ENCODE measurements at places on chromosomes 11 and 22.

DNA sequence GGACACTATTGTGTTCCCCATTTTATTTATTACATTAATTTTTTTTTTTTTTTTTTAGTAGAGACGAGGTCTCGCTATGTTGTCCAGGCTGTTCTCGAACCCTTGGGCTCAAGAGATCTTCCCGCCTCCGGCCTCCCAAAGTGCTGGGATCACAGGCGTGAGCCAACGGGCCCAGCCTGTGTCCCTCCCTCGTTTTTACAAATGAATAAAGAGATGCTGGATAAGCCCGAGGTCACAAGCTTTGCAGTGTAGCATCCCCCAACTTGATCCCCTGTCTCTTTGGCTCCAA, 297 bp upstream of the MTFP1 start:
- DNase-seq: no peak

- DNase-seq: no peak
Measured at GRCh38 chr11:133530501-133530835, 1.8 kb downstream of the OPCML start.

GRCh38 chr11:201966-202365, 5.2 kb downstream of the BET1L start:
- DNase-seq: peak; percentile 2

GRCh38 chr11:134607963-134608750, 196.1 kb upstream of the B3GAT1 start:
- no peak for DNase-seq

DNA sequence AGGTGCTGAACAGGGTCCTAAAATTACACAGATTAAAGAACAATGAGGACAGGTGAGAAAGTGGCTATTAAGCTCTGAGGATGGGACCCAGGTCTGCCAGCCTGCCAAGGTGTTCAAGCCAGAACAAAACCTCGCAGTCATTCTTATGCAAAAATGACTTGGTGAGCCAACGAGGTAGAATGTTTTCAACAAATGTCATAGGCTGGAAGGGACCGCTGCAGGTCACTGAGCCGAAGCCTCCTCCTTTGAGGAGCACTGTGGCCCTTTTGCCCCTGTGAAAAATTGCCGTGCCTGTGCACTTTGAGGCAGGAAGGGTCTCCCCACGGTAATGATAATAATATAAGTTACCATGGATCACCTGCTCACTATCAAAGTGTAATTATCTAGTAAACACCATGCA, 216.2 kb downstream of the DSCAML1 start:
- DNase-seq: no peak

- DNase-seq: no peak
Measured at GRCh38 chr11:131038597-131038996, 122.3 kb upstream of the SNX19 start.

DNA sequence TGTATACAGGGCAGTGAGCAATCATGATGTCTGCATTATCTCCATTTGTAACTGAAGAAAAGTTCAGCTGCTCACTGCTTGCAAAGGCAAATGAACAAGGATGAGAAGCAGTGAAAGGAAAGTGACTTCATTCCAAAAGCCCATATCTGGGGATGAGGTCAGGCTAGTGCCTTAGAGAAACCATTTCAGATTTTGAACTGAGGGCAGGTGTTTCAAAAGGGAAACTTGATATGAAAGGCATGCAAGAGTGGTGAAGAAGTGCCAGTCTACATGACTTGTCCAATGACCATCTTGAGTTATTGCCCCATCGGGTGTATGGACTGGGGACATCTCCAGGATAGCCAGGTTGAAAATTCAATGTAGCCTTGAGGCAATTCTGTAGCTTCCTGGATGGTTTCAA, 7.3 kb upstream of the APOL4 start:
- DNase-seq: no peak

- DNase-seq: no peak
Measured at GRCh38 chr11:15828215-15828853, 528.0 kb downstream of the SOX6 start.

DNA sequence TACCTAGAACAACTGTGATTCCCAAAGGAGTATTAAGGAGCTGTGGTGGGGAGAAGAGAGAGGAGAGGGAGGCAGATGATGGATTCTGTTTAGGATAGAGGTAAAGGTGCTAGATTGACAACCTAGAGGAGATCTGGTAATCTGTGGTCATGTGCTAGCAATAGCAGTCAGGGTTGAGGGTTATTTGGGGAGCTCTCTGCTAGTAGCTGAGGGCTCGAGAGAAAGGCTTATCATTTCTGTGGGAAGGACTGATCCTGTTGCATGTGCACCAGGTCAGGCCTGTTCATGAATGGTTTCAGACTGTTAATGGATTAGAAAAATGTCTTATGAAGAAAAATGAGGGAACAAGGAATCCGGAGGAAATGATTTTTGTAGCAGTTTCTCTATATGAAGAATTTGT, 63.2 kb downstream of the MTMR3 start:
- DNase-seq: no peak

- DNase-seq: no peak
Measured at GRCh38 chr22:26479792-26480610, 3.6 kb downstream of the HPS4 start.

DNA sequence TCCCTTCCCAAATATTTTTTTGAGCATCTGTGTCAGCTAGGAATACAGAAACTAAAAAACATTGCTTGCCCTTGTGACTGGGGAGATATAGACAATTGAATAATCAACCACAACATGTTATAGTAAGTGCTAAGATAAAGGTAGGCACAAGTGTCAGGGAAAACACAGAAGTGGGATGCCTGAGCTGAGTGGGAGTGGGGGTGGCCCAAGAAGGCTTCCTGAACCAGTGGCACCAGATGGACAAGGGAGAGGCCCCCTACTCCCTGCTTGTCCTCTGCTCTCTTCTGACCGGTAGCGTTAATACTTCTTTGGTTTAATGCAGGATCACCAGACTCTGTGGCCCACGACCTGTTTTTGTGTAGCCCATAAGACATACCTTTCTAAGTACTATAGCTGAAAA, 48.8 kb downstream of the PACS1 start:
- no peak for DNase-seq

GRCh38 chr11:118252688-118253087, 523 bp upstream of the MPZL3 start:
- no peak for DNase-seq

DNA sequence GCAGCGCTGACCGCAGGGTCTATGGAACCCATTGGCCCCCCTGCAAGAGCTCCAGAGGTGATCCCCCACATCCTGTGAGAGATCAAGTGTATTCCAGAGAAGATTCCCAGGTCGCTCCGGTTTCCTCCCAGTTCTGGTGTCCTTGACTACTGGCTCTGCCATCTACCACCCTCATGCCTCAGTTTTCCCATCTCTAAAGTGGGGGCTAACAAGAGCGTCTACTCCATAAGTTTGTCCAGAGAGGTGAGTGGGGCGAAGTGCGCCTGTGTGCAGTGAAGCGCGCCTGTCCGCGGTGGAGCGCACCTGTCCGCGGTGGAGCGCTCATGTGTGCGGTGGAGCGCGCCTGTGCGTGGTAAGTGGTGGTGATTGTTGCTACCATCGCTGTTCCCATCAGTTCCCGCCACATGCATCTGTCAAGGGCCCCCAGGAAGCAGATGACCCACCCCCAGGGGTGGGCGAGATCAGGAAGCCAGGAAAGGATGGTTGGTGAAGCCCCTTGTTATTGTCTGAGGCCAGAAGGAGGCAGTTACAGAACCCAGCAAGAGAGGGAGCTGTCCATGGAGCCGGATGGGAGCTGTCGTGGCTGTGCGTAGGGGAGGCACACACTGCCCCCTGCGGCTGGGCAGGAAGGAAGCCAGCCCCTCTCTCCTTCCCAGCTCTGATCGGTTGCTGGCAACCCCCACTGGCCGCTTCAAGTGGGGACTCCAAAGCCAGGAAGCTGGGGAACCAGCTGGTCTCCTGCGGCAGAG, 73.2 kb upstream of the FGF3 start:
- no peak for DNase-seq

DNA sequence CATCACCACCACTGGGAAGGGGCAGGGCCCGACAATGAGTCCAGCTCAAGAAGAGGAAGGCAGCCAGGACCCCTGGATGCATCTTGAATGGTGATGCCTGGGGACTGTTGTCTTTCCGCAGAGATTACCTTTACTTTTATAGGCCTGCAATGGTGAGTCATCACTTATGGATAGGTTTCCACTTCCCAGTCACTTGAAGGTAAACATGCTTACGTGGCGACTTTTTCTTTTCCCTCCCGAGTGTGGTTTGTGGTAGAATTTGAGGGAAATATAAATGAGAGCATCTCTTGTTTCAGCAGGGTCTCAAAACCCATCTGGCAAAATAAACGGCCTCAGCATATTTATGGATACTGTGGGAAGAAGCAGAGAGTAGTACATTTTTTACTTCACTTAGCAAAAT, at the start of gene MMP13:
Gene MMP13 (minus strand): TSS at position 109 of the 400 bp plus-strand sequence. CDS start 27 bp downstream, at position 82.
- DNase-seq: no peak

GRCh38 chr11:15266999-15267398, 152.3 kb downstream of the INSC start:
- DNase-seq: no peak

GRCh38 chr11:112113539-112114457, 27.1 kb downstream of the SDHD start:
- DNase-seq: no peak

GRCh38 chr11:42066113-42066512, 606.7 kb upstream of the LRRC4C start:
- DNase-seq: no peak

GRCh38 chr22:35467681-35468434, 67.9 kb downstream of the MCM5 start:
- DNase-seq: no peak

- DNase-seq: no peak
Measured at GRCh38 chr11:19632499-19632834, 80.2 kb upstream of the NAV2 start.

GRCh38 chr11:109264128-109264527, 157.9 kb upstream of the C11orf87 start:
- no peak for DNase-seq

GRCh38 chr11:68473693-68474092, 13.1 kb downstream of the PPP6R3 start:
- no peak for DNase-seq

GRCh38 chr11:83723999-83724398, 437.8 kb upstream of the CCDC90B start:
- DNase-seq: no peak

- DNase-seq: no peak
Measured at GRCh38 chr11:94938095-94939055, 35.0 kb downstream of the CWC15 start.
